ENCODE measurements at places on chromosomes 4 and X.

DNA sequence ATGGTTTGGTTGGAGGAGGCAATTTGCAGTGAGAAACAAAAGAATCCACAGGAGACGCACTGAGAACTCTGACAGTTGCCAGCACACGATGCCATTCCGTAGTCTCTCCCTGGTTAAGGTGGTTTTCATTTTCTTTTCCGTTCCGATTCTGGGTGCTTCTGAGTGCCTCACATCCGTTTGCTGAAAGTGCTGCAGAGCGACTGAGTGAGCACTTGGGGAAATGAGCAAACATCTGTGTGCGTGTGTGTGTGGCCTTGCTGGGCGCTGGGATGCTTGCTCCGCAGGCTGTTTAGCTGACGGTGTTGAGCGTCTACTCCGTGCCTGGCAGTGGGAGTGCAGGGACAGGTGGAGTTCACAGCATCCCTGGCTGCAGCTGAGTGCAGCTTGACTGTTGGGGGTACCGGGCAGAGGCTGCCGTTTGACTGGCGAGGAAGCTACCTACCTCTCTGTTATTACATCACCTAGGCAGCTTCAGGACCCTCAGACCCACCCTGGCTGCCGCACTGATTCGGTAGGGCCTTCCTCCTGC is 49.3 kb downstream of the SORCS2 start:
- DNase-seq = no peak

- DNase-seq = no peak
Measured at GRCh38 chr4:82745173-82745842, 53.3 kb downstream of the SCD5 start.

- no peak for DNase-seq
Measured at GRCh38 chr4:71004281-71004851, 10.9 kb downstream of the DCK start.

GRCh38 chr4:40325406-40326019 is 9.6 kb upstream of the CHRNA9 start:
- DNase-seq = peak; percentile 68

- no peak for DNase-seq
Measured at GRCh38 chr4:94409962-94410361, 41.8 kb upstream of the PDLIM5 start.

DNA sequence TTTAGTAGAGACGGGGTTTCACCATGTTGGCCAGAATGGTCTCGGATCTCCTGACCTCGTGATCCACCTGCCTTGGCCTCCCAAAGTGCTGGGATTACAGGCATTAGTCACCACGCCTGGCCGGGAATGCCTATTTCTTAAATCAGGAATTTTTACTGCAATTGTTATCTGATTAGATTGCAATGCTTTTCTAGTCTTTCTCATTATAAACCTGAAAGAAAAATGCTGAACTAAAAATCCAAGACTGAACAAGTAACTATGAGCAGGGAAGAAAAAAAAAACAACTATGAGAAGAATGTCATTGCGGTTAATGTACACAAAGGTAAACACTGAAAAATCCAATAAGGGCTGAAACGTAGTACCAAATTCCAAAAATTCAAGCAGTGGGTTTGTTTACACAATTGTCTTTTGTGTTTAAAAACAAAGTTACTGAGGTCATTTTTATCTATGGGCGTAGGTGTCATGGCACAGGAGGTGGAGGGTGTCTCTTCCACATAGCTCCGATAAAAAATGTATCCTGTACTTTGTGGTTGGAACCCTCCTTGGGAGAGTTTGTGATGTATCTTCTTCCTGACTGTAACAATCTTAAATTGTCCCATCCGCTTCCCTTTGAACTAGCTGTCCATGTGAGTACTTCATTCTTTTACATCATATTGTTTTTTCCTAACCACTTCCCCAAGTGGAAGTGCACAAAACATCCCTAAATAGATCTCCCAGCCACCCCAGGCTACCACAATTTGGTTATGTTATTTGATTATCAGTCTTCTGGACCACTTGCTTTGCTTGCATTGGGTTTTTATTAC is 11.1 kb upstream of the TMEM156 start:
- DNase-seq = peak; percentile 43

DNA sequence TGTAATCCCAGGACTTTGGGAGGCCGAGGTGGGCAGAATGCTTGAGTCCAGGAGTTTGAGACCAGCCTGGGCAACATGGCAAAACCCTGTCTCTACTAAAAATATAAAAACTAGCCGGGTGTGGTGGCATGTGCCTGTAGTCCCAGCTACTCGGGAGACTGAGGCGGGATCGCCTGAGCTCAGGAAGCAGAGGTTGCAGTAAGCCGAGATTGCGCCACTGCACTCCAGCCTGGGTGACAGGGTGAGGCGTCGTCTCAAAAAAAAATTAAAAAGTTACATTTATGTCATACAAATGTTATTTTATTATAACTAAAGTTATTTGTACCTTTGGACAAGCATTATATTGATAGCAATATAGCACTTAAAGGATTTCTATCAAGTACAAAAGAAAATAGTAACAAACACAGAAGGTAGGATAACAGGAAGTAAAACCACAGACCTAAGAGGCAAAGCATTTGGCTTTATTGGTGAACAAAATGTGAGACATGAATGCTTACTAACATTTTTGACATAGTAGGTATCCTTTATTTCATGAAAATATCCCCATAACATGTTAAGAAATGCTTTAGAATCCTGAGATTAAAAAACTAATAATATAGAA is 51.5 kb downstream of the TMEM165 start:
- no peak for DNase-seq

DNA sequence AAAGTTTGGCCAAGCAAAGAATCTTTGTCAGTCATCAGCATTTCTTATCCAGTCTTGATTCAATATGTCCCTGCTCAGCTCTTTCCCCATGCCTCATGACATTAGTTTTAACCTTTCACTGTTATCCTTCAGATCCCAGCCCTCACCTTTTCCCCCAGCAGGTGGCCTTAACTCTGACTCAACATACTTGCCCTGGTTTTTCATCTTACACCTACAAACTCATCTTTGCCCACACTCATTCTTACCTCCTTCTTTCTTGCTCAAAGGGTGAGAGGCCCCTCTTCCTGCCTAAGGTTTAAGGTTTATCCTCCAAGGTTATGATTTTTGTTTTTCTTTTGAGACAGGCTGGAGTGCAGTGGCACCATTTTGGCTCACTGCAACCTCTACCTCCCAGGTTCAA is 10.6 kb upstream of the ANXA5 start:
- no peak for DNase-seq

DNA sequence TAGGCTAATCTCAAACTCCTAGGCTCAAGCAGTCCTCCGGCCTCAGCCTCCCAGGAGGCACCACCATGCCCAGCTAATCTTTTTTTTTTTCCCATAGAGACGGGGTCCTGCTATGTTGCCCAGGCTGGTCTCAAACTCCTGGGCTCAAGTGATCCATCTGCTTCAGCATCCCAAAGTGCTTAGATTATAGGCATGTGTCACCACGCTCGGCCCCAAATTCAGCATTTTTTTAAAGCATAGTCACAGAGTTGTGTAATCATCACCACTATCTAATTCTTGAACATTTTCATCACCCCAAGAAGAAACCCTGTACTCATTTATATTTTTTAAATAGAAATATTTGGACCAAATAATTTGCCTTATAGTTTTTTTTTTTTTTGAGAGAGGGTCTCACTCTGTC is 10.3 kb downstream of the CENPI start:
- DNase-seq = no peak

- DNase-seq = no peak
Measured at GRCh38 chr4:76723373-76723772, 174.6 kb downstream of the SOWAHB start.

DNA sequence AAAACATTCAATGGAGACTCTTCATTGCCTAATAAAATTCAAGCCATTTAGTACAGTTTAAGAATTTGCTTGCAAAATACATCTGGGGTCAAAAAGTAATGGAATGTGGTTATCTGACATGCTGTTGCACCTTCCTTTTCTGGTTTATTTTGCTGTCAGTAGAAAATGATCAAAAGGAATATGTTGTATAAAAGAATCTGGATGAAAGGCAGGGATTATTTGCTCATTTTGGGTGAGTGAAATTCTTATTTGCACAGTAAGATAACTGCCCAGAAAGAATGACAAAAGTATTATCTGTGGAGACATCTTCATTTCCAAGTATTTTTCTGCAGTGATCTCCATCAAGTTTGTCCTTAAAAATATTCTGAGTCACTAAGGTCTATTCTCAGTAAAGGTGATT is 30.4 kb downstream of the BOD1L1 start:
- no peak for DNase-seq

DNA sequence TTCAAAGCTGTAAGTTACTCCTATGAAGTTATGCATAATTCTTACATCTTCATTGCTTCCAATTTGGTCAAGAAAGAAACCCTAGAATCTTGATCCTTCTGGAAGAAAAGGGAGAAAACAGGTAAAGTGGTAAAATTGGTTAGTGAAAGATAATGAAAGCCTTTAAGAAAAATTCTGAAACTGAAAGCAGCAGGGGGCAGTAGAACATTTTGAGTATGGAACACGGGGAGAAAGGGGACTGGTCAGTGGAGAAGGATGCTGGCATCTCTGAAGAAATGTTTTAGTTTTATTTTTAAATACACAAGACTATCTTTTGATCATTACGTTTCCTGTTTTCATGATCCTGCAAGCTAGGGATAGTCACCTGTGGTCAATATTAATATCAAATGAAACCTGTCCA is 54.3 kb downstream of the SLIT2 start:
- peak; percentile 4 for DNase-seq

DNA sequence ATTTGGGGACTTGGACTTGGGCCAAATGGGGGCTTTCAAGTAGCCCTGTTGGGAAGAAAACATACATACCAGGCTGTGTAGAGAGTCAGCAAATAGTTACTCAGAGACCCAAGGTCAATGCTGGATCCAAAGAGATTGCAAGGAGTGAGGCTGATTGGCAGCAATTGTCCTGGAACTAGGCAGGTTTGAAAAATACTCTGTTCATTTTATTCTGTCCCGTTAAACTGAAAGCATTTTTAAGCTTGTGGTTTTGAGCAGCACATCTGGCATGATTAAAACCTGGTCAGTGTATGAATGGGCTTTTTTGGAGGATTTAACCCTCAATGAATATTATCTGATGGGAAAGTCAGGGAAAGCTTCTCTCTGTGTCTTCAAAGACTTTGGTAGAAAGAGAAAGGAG is 294.3 kb upstream of the BOD1L1 start:
- DNase-seq = no peak

GRCh38 chrX:65596270-65597034 is 61.9 kb upstream of the LAS1L start:
- DNase-seq = peak; percentile 69

GRCh38 chrX:109266034-109266433 is 215.9 kb downstream of the GUCY2F start:
- no peak for DNase-seq

DNA sequence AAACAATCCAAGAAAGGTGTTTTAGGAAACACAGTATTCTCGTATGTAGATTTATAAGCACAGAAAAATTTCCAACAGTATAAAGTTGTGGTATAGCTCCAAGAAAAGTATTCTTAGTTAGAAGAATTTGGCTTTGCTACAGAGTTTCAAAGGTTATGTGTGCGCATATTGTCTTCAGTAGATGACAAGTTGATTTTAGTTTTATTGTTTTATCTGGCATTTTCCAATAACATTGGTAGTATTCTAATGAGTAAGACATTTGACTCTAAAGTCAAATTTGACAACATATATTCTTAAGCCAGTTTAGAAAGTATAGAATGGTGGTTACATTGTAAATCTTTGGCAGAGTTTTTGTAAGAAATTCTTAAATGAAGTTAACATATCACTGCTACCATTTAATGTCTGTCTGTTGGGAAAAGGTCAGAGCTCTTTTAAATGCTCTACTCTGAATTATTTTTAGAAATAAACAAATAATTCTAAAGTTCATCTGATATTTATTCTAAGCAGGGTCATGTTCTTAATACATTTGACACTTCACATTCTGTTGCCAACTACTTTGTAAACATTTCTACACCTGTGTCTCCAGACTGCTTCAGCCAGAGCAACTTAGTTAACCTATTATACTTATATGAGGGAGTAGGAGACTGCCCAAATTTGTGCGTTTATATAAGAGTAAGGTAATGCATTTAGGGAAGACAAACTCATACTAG is 30.0 kb downstream of the CLCN3 start:
- no peak for DNase-seq

- DNase-seq = no peak
Measured at GRCh38 chr4:154719087-154719486, 24.7 kb upstream of the LRAT start.

DNA sequence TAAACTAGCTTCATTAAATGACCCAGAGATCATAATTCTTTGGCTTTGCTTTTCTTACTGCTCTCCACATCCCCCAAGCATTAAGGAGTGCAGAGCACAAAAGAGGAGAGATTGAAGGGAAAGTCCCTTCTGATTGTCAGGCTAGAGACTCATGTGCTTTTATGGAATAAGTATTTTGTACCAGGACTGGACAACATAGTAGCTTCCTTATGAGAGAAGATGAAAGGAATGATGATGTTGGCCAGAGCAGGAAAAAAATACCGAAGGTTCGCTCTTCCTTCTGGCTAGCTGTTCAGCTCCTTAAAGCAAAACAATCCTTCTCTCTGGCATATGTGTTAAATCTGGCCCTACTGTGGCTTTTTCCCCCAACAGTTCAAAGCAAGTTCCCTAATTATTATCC is 53.1 kb downstream of the HOPX start:
- DNase-seq = no peak

- no peak for DNase-seq
Measured at GRCh38 chrX:21590012-21590776, 67.9 kb downstream of the KLHL34 start.

DNA sequence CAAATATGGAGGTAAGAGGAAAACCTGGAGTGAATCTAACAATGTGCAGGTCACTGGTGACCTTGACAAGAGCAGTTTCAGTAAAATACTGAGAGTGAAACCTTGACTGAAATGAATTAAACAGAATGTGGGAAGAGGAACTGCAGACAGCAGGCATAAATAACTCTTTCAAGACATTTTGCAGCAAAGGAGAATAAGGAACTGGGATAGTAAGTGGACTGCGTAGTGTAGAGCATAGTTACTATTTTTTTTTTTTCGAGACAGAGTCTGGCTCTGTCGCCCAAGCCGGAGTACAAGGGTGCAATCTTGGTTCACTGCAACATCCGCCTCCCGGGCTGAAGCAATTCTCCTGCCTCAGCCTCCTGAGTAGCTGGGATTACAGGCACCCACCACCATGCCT is 24.0 kb downstream of the RBMX start:
- peak; percentile 83 for DNase-seq

DNA sequence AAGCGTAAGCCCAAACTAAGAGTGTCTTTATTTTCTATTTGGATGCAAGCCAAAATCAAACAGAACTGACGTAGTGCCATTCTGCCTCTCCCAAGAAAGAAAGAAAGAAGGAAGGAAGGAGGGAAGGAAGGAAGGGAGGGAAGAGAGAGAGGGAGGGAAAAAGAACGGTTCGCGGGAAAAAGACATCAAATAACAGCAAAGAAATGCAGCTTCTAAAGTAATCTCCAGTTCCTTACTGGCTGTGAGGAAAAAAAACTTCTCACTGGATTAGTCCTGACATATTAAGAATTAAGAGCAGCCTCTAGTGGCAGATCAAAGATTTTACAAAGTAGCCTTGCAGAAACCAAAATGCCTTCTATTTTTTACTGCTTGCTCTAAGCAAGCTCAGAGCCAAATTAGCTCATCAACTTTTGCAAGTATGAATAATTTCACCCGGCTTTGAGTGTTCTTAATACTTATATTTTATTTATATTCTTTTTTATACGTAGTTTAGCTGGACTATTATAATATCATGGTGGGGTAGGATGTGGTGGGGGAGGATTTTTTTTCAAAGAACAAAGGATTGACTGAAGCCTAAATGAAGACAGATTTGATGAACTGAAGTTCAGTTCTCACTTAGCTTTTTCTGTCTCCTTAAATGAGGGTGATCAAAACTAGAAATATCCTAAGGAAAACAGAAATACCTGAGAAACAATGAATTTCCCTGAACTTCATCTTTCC is 36.6 kb downstream of the PITX2 start:
- DNase-seq = peak; percentile 18

GRCh38 chr4:71441186-71442169 is 102.7 kb downstream of the SLC4A4 start:
- no peak for DNase-seq

All from KBM-7 (cell line).